HCT116 (cell line): ENCODE measurements at places on chromosomes 3 and 15. TPM values are rescaled to one million over a fixed set of nuclear protein-coding genes. Genes with fewer than 3 reads are reported as not detected.

GRCh38 chr15:53251523-53251922, 461.4 kb upstream of the ONECUT1 start:
- H3K27me3 ChIP-seq: 0 out of 2 replicates have a peak, but pooled peaks cover 6% of the 10 kb centered on the region
- DNase-seq: no peak
- H3K27ac ChIP-seq: no peak overlapping the region
- no peaks in the 10 kb centered on the region for H3K4me1 ChIP-seq
- no peak overlapping the region for H3K4me3 ChIP-seq
- H3K36me3 ChIP-seq: no peaks in the 10 kb centered on the region

DNA sequence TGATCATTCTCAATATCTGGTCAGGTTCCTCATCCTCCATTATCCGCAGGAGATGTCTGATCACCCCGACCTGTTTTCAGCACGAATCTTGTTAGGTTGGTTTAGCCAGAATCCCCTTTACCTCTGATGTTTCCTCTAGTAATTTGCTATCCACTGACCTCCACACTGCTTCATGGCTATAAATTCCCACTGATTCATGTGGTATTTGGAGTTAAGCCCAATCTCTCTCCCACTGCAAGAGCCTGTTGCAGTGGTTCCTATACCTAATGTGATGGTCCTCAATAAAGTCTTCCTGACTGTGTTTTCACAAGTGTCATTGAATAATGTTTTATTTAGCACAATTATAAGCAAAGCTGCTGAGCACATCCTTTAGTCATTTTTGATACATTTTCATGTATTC, 124.8 kb upstream of the CNTN3 start:
- DNase-seq: no peak
- no peak overlapping the region for H3K27ac ChIP-seq
- no peaks in the 10 kb centered on the region for H3K36me3 ChIP-seq
- H3K4me1 ChIP-seq: no peaks in the 10 kb centered on the region
- H3K4me3 ChIP-seq: no peak overlapping the region
- no peaks in the 10 kb centered on the region for H3K27me3 ChIP-seq

DNA sequence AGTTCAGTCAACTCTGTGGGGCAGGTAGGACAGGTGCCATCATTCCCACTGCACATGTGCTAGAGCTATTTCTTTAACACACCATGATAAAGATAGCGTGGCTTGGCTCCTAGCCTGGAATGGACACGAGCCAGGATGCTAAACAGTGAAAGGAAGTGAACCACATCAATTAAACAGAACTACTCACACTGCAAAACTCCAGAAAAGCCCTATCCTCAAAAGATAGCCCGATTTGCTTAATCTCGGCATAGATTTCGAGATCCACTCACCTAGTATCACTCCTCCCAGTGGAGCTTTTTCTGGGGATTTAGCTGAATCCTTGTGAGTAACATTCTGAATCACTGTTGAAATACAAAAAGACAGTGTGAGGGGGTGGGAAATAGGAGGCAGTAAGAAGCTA, 118.0 kb downstream of the ABI3BP start:
- DNase-seq: no peak
- no peak overlapping the region for H3K4me3 ChIP-seq
- no peaks in the 10 kb centered on the region for H3K36me3 ChIP-seq
- no peaks in the 10 kb centered on the region for H3K4me1 ChIP-seq
- no peak overlapping the region for H3K27ac ChIP-seq

GRCh38 chr15:33234020-33234461, 39.5 kb upstream of the FMN1 start:
- no peak overlapping the region for H3K4me3 ChIP-seq
- H3K27ac ChIP-seq: no peak overlapping the region
- peaks cover 32% of the 10 kb centered on the region for H3K27me3 ChIP-seq
- peak; percentile 41 for DNase-seq
- H3K36me3 ChIP-seq: no peaks in the 10 kb centered on the region

GRCh38 chr3:178705925-178706324, 169.7 kb downstream of the KCNMB2 start:
- DNase-seq: no peak
- H3K4me3 ChIP-seq: no peak overlapping the region
- H3K27me3 ChIP-seq: no peaks in the 10 kb centered on the region
- H3K36me3 ChIP-seq: no peaks in the 10 kb centered on the region
- no peaks in the 10 kb centered on the region for H3K4me1 ChIP-seq

- DNase-seq: no peak
- H3K4me1 ChIP-seq: no peaks in the 10 kb centered on the region
- H3K27ac ChIP-seq: no peak overlapping the region
- H3K36me3 ChIP-seq: no peaks in the 10 kb centered on the region
Measured at GRCh38 chr3:143330296-143330868, 210.8 kb downstream of the CHST2 start.

GRCh38 chr15:69468241-69469121, 15.9 kb downstream of the RPLP1 start:
- no peak overlapping the region for H3K4me3 ChIP-seq
- H3K4me1 ChIP-seq: no peaks in the 10 kb centered on the region; the same call in 1 of the 2 replicates
- no peak overlapping the region for H3K27ac ChIP-seq
- H3K27me3 ChIP-seq: no peaks in the 10 kb centered on the region
- no peaks in the 10 kb centered on the region for H3K36me3 ChIP-seq
- no peak for DNase-seq

GRCh38 chr15:78050826-78051225, 26.7 kb downstream of the TBC1D2B start:
- no peak for DNase-seq
- peaks cover 7% of the 10 kb centered on the region for H3K4me1 ChIP-seq
- H3K27ac ChIP-seq: no peak overlapping the region
- no peaks in the 10 kb centered on the region for H3K36me3 ChIP-seq
- no peaks in the 10 kb centered on the region for H3K27me3 ChIP-seq

DNA sequence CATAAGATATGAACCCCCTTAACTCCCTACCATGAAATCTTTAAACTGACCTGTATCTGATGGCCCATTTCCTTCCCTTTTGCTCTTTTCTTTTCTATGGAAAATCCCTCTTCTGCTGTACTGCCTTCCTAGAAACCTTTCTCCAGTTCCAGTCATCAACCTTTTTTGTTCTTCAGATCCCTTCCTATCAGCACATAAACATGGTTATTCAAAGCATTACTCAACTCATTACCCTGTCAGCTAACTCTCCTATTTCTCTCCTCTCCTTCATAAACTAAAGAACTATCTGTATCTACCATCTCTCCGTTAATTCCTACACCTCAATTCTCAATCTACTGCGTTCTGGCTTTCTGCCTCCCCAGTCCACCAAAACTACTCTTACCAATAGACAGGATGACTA, 13.0 kb downstream of the TERC start:
- DNase-seq: no peak
- H3K4me1 ChIP-seq: peaks cover 9% of the 10 kb centered on the region; the same call in 1 of the 2 replicates
- no peak overlapping the region for H3K4me3 ChIP-seq
- H3K27me3 ChIP-seq: no peaks in the 10 kb centered on the region
- H3K36me3 ChIP-seq: no peaks in the 10 kb centered on the region
- H3K27ac ChIP-seq: no peak overlapping the region

- H3K4me3 ChIP-seq: no peak overlapping the region
- no peak for DNase-seq
- H3K4me1 ChIP-seq: no peaks in the 10 kb centered on the region
- no peaks in the 10 kb centered on the region for H3K36me3 ChIP-seq
Measured at GRCh38 chr3:126314790-126315658, 42.2 kb downstream of the KLF15 start.

DNA sequence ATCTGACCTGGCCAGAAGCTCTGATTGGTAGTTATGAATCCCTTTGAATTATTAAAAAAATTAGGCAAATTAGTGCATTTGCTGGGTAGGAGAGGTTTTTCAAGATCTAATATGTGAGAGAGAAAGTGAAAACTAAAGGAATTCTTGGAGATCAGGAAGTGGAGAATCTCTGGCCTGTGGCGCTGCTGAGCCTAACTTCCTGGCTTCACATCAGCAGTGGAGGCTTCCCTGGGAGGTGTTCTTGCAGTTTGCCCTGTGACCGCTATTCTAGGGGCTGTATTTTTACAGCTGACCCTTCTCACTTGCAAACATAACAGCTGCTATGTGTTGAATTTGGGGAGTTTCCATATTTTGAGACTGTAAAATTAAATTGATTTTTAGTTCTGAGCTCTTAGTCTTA, 166.4 kb downstream of the ATG7 start:
- no peaks in the 10 kb centered on the region for H3K4me1 ChIP-seq
- no peaks in the 10 kb centered on the region for H3K36me3 ChIP-seq
- H3K27ac ChIP-seq: no peak overlapping the region
- no peak overlapping the region for H3K4me3 ChIP-seq
- DNase-seq: no peak
- no peaks in the 10 kb centered on the region for H3K27me3 ChIP-seq

DNA sequence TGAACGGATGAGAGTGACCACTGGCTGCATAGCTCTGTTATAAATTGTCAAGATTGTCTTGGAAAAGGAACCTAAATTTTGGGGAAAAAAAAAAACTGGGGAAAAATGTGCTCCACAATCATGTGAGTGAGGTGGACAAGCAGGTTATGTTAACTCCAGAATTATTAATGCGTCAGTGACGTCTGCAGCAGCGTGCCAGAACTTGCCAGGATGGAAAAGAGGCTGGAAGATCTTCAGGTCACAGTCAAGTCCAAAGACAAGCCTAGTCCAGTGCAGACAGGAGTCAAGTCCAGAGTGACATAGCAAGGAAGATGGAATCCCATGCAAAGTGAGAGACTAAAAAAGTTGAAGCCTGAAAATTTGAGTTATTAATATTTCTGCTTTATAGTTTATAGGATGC, 140.6 kb downstream of the RYR3 start:
- no peak overlapping the region for H3K27ac ChIP-seq
- H3K27me3 ChIP-seq: peaks cover 93% of the 10 kb centered on the region
- DNase-seq: no peak
- no peak overlapping the region for H3K4me3 ChIP-seq
- no peaks in the 10 kb centered on the region for H3K36me3 ChIP-seq

GRCh38 chr3:95449841-95450240, 1364.6 kb upstream of the EPHA6 start:
- no peaks in the 10 kb centered on the region for H3K27me3 ChIP-seq
- no peak overlapping the region for H3K4me3 ChIP-seq
- no peak overlapping the region for H3K27ac ChIP-seq

- H3K27me3 ChIP-seq: no peaks in the 10 kb centered on the region
- peaks cover 13% of the 10 kb centered on the region; the same call in 1 of the 2 replicates for H3K4me1 ChIP-seq
- H3K36me3 ChIP-seq: no peaks in the 10 kb centered on the region
- H3K4me3 ChIP-seq: no peak overlapping the region
Measured at GRCh38 chr15:64898406-64898805, 13.3 kb upstream of the ANKDD1A start.

- no peaks in the 10 kb centered on the region for H3K36me3 ChIP-seq
- no peak overlapping the region for H3K27ac ChIP-seq
- no peak for DNase-seq
- no peaks in the 10 kb centered on the region for H3K4me1 ChIP-seq
- H3K4me3 ChIP-seq: no peak overlapping the region
Measured at GRCh38 chr15:69903470-69904469, 193.9 kb downstream of the TLE3 start.

DNA sequence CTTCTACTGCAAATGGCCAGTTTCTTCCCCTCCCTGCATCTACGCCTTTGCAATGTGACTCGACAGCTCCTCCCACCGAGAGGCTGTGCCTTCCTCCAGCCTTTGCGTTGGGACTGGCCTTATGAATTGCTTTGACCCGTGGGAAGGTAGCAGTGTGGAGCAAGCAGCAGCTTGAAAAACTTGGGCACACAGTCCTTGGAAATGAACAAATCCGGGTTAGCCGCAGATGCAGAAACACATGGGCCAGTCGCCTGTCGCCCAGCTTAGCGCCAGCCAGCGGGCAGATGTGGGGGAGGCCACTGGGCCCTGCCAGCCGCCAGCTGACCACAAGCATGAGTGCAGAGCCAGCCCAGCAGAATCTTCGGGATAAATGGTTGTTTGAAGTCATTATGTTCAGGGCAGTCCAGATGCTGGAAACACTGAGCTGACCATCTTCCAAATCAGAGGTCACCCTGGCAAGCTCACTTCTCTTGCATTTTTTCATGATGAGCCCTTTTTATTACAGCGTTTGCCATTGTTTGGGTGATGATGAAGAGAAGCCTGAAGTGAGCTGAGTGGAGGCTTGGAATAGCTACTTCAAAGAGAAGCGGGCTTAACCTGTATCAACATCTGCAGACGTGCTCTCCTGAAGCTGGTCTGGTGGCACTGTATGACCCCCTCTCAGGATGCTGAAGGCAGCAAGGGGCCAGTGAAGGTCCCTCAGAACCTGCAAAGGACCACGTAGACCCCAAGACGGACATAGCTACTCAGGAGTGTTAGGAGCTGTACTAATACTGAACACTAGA, 9.8 kb downstream of the SELENOS start:
- H3K36me3 ChIP-seq: peaks cover 26% of the 10 kb centered on the region
- H3K27ac ChIP-seq: no peak overlapping the region
- no peaks in the 10 kb centered on the region for H3K27me3 ChIP-seq
- no peaks in the 10 kb centered on the region for H3K4me1 ChIP-seq

GRCh38 chr15:36966708-36967107, 133.6 kb downstream of the MEIS2 start:
- no peaks in the 10 kb centered on the region for H3K4me1 ChIP-seq
- no peaks in the 10 kb centered on the region for H3K36me3 ChIP-seq
- H3K4me3 ChIP-seq: no peak overlapping the region
- no peaks in the 10 kb centered on the region for H3K27me3 ChIP-seq

GRCh38 chr3:127820221-127820825, 2.0 kb downstream of the MGLL start:
- H3K36me3 ChIP-seq: no peaks in the 10 kb centered on the region
- no peaks in the 10 kb centered on the region for H3K27me3 ChIP-seq
- H3K4me1 ChIP-seq: peaks cover 42% of the 10 kb centered on the region

DNA sequence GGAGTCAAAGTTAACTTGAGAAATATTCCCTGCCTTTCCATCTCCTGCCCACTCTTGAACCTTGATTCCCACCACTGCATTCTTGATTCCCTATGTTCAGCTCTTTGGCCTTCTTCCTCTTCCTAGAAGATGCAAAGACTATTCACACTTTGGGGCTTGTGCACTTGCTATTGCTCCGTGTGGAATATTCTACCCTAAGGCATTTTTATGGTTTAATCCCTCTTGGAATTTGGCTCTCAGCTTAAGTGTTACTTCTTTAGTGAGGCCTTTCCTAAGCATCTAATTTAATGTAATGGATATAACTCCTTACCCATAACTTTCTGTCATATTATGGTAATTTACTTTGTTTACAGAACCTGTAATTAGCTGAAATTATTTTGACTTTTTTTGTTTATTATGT, 318.9 kb upstream of the COL8A1 start:
- no peaks in the 10 kb centered on the region for H3K36me3 ChIP-seq
- no peak for DNase-seq
- H3K27ac ChIP-seq: no peak overlapping the region
- no peak overlapping the region for H3K4me3 ChIP-seq
- no peaks in the 10 kb centered on the region for H3K4me1 ChIP-seq
- H3K27me3 ChIP-seq: peaks cover 22% of the 10 kb centered on the region

- H3K36me3 ChIP-seq: no peaks in the 10 kb centered on the region
- H3K27me3 ChIP-seq: no peaks in the 10 kb centered on the region
- no peak for DNase-seq
- H3K4me1 ChIP-seq: no peaks in the 10 kb centered on the region
- H3K4me3 ChIP-seq: no peak overlapping the region
Measured at GRCh38 chr3:4703054-4703480, 209.9 kb downstream of the ITPR1 start.

The DAZL gene
- not detected for total RNA-seq

The ALCAM gene
- total RNA-seq: 56.7 TPM

The HDC gene
- not detected for total RNA-seq

The TIMP4 gene
- total RNA-seq: not detected

The ZNF717 gene
- total RNA-seq: 0.12 TPM

The OXTR gene
- total RNA-seq: 1.3 TPM

The SPINK8 gene
- total RNA-seq: not detected

The PATL2 gene
- total RNA-seq: 1.2 TPM

The PCLAF gene
- total RNA-seq: 93.5 TPM

The SEC22A gene
- 10.6 TPM for total RNA-seq

The PIF1 gene
- 34.9 TPM for total RNA-seq

The MME gene
- total RNA-seq: 0.34 TPM

The CYP1A2 gene
- not detected for total RNA-seq

The CKMT1B gene
- 24.4 TPM for total RNA-seq
